ENCODE measurements at places on chromosomes 2 and 18.

GRCh38 chr2:95728878-95729596 is 137.2 kb downstream of the TRIM43 start:
- DNase-seq = peak; percentile 75

DNA sequence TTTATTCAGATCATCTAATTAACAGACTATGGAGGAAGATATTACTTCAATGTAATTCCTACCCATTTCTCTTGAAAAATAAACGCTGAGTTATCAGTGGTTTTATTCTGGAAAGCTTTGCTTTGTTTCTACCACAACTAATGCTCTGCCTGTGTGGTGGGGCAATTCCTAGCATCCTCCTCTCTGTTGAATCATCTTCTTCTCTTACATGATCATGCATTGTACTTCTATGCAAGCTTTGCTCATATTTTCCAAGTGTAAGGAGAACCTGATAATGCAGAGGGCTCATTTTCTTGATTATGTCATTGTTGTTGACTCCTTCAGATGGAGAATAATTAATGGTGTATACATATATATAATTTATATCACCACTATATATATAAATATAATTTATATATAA is 46.7 kb downstream of the CCDC195 start:
- DNase-seq = no peak

DNA sequence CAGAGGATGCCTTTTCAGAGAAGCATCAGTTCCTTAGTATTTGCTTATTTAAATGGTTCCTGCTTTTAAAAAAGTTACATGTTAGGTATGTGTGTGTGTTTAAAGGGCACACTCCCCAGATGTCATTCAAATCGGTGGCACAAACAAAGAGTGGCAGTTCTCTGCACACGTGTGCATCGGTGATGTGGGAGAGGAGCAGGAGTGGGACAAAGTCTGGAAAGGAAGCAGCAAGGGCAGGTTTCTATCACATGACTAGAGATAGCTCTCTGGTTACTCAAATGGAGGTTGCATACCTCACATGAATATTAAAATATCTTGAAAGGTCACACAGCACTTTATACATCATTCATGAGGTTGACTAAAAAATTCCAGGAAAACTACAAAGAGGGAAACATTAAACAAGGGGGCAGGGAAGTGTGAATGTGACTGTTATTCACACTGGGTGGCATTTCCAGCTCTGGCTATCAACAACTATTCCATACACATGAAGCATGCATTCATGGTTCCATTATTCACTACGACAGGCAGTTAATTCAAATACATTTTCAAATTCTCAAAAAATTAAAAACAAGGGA is 64.7 kb downstream of the SEPTIN10 start:
- no peak for DNase-seq

GRCh38 chr2:85838181-85838580 is 50.6 kb downstream of the ST3GAL5 start:
- DNase-seq = peak; percentile 63

- DNase-seq = no peak
These were observed 53.8 kb downstream of the CTAGE1 start for GRCh38 chr18:22363867-22364463.

GRCh38 chr2:226802573-226802972 is 3.0 kb upstream of the IRS1 start:
- DNase-seq = no peak

GRCh38 chr2:150109912-150110311 is 377.6 kb downstream of the RND3 start:
- no peak for DNase-seq

DNA sequence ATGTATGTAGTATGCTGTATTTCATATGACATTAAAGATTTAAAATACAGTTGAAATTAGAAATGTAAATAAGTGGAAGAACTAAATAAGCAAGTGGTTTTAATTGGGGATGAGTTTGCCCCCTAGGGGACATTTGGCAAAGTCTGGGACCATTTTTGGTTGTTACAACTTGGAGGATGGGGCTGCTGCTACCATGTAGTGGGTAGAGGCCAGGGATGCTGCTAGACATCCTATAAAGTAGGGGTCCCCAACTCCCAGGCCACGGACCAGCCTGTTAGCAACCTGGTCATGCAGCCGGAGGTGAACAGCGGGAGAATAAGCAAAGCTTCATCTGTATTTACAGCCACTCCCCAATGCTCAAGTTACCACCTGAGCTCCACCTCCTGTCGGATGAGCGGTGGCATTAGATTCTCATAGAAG is 27.9 kb upstream of the ASNSD1 start:
- DNase-seq = peak; percentile 67

DNA sequence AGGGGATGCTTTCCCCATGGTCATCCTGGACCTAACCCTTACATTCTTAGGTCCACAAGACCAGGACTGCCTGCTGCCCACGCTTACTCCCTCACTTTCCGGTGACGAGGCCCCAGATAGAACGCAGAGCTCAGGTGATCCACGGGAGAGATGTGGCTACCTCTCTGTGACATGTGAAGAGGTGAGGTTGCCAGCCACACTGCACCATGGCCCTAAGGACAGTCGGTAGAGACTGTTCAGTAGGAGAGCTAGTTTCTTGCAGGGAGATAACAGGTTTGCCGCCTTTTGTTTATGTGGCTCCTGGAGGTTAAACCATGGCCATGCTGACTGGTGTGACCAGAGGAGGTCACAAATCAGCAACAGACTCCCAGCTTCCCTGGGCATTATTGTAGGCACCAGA is 71.4 kb downstream of the WDSUB1 start:
- DNase-seq = peak; percentile 35

- DNase-seq = peak; percentile 85
These were observed 233.7 kb downstream of the METTL4 start for GRCh38 chr18:2337552-2338141.

- DNase-seq = no peak
These were observed 592.1 kb upstream of the CDH2 start for GRCh38 chr18:28768791-28769768.

- peak; percentile 17 for DNase-seq
These were observed 253.2 kb upstream of the RAB6C start for GRCh38 chr2:129726216-129726615.

GRCh38 chr2:154092571-154092970 is 220.8 kb downstream of the GALNT13 start:
- DNase-seq = no peak

- DNase-seq = no peak
These were observed 436.8 kb downstream of the TGIF1 start for GRCh38 chr18:3886575-3887322.

- no peak for DNase-seq
These were observed 93.2 kb downstream of the CABYR start for GRCh38 chr18:24231773-24232735.

DNA sequence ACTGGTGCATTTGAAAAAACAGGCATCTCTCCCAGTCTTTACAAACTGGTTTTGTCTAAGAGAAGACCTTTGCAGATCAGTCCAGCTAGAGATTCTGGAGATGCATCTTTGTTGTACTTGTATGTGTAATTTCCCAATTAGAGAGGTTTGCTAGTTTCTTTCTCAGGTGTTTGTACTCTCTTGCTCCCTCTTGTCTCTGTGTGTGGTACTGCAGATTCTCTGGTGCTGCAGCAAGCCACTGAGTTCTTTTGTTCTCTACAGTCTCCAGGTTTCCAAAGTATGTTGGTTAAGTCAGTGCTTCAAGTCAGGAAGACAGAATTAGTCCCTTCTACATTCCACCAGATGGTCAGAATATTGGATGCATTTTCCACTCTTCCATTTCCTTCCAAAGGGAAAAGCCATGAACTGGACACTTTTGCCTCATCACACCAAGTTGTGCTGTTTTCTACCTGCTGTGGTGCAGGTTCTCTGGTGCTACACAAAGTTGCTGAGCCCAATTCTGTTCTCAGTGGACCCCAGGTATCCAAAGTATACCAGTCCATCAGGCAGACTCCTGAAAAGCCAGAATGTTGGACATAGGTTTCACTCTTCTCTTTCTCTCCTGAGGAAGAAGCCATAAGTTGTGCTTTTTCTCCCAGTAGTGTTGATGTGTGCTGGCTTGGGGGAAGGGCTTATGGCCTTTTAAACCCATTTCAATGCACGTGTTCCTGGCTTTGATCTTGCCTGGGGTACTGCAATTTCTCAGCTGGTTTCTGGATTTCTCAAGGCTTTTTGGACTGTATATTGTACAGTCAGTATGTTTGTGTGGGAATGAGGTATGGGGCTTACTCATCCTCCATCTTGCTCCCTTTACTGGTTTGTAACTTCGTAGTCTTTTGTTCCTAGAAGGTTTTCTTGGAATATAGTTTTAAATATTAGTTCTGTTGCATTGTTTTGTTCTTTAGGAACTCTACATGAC is 29.8 kb downstream of the EPC2 start:
- DNase-seq = peak; percentile 77

GRCh38 chr2:30932870-30933269 is 125.6 kb upstream of the CAPN13 start:
- DNase-seq = no peak

- DNase-seq = no peak
These were observed 84.5 kb downstream of the ANKRD12 start for GRCh38 chr18:9221040-9221439.

DNA sequence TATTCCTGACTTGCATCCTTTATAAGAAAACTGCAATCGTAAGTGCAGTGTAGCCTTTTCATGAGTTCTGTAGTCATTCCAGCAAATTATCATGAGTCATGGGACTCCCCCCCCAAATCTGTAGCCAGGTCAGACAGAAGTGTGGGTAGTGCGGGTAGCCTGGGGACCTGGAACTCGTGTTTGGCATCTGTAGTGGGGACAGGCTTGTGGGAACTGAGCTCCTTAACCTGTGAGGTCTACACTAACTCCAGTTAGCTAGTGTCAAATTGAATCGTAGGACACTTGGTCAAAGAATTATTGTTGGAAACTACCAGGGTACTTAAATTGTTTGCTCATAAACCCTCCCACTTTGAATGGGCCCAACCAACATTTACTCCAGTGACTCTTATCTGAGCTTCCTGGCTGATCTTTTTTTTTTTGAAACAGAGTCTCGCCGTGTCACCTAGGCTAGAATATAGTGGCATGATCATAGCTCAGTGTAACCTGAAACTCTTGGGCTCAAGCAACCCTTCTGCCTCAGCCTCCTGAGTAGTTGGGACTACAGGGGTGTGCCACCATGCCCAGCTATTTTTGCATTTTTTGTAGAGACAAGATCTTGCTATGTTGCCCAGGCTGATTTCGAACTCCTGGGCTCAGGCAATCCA is 12.4 kb downstream of the PFN4 start:
- no peak for DNase-seq

GRCh38 chr2:4762951-4763376 is 929.2 kb upstream of the SOX11 start:
- DNase-seq = peak; percentile 82

DNA sequence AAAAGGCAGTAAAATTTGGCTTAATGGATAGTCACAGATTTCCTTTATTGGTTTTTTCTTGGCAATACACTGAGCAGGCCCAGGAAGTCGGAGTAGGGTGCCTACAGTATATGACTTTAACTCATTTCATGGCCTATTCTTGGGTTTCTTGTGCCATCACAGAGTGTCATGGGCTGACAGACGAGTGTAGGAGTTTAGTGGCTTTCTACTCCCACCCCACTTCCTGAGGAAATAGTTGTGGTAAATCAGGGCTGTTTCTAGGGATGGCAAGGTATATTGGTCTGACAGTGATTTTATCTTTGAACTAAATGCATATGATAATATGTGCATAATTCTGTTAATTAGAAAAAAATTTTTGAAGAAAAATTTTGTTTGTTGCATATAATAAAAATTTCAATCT is 100.1 kb downstream of the PLCL1 start:
- DNase-seq = no peak

- DNase-seq = no peak
These were observed 621.9 kb downstream of the RNF144A start for GRCh38 chr2:7539077-7539476.

DNA sequence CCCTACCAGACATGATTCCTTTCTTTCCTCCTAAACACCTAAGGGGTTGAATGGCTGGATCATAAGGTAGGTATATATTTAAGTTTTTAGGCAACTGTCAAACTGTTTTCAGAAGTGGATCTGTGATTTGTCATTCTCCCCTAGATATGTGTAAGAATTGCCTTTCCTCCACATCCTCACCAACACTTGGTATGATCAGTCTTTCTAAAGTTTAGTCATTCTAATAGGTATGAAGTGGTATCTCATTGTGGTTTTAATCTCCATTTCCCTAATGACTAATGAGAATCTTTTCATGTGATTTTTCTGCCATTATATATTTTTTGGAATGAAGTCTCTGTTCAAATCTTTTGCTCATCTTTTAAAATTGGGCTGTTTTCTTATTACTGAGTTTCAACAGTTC is 122.1 kb downstream of the TFCP2L1 start:
- no peak for DNase-seq

GRCh38 chr2:210524533-210524932 is 31.9 kb upstream of the CPS1 start:
- DNase-seq = no peak

DNA sequence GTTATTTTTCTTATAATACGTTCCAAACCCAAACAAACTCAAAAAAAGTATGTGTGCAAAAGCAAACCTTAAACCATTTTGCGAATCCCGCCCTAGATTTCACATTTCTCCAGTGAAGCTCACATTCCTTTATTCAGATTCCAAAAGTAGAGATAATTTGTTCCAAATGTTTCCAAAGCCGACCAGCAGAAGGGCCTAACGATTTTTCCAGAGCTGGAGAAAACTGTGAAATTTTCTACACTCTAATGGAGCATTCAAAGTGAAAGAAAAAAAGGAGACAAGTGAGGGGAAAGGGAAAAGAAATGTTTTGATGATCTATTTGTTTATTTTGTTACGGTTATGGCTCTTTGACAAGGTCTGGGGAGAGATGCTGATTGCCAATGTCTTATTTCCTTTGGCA is 286.5 kb upstream of the SLC14A2 start:
- DNase-seq = no peak

DNA sequence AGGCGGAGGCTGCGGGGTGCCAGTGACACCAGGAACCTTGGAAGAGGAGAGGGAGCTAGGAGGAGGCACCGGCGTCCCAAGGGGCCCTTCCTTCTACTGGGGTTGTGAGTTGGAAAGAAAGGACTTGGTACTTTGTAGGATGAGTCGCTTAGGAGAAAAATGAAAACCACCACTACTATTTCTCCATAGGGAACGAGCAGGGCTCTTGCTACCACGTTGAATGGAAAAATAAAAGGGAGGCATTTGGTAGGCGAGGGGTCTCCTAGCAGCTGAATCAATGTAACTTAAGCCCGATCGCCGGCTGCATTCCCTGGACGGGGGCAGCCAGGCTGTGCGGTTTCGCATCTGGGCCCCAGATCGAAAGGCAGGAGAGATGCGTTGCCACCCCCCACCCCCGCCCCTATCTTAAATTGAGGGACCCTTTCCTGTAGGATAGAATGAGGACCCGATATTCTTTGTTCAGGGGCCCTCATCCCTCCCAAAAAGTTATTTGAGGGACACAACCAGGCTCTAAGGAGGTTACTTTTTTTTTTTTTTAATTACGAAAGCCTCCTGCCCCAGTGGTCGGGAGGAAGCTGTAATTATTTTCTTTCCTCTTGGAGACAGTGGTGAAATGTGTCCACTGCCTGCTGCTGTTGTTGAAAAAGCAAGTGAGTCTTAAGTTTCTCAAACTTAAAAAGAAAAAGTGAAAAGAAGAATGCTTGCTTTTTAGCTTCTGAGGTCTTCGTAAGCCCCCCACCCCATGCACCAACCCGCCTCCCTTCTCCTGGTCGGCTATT is 1.3 kb downstream of the IGFBP2 start:
- peak; percentile 59 for DNase-seq

- DNase-seq = no peak
These were observed 25.7 kb downstream of the GPR39 start for GRCh38 chr2:132442278-132442677.

- no peak for DNase-seq
These were observed 435 bp downstream of the MYO7B start for GRCh38 chr2:127535918-127536317.

- no peak for DNase-seq
These were observed 171.1 kb upstream of the CCDC150 start for GRCh38 chr2:196468394-196468793.

GRCh38 chr2:214127170-214127569 is 283.7 kb upstream of the VWC2L start:
- DNase-seq = no peak

Measured in endodermal cell (in vitro differentiated cells).